ENCODE measurements at places on chromosomes 13 and 19.

DNA sequence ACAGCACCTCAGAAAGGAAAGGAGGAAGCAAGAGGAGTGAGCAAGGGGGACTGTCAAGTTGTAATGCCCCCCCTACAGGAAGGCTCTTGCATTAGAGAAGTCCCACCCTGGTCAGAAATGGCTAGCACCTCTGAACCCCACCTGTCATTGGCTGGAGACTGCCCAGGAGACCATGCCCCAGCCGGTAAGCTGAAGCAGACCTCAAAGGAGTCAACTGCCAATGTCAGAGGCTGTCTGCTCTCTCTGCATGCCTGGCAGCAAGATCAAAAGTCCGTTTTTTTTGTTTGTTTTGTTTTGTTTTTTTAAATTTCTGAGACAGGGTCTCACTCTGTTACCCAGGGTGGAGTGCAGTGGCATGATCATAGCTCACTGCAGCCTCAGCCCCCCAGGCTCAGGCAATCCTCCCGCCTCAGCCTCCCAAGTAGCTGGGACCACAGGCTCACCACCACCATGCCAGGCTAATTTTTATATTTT, 8.1 kb upstream of the BCL3 start:
- no peak for DNase-seq

- no peak for DNase-seq
These were observed 70.6 kb downstream of the STK24 start for GRCh38 chr13:98506322-98506721.

- DNase-seq = no peak
These were observed 44.8 kb upstream of the UBAC2 start for GRCh38 chr13:99155821-99156220.

GRCh38 chr13:29496241-29496712, 99.2 kb downstream of the SLC7A1 start:
- no peak for DNase-seq

GRCh38 chr13:80074811-80075210, 266.1 kb downstream of the SPRY2 start:
- no peak for DNase-seq

DNA sequence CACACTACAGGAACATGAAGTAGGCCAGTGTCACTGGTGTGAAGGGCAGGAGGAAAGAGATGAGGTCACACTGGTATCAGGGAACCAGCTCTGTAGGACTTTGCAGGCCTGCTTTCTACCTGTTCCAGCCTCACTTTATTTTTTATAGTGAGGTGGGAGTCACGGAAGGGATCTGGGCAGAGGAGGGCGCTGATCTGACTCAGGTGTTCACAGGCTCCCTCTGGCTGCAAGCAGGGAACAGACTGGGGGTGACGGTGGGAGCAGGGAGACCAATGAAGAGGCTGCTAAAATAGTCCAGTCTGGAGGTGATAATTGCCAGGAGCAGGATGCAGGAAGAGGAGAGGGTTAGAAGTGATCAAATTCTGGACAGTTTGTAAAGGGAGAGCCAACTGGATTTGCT, 2.8 kb downstream of the THAP8 start:
- DNase-seq = no peak

- DNase-seq = no peak
These were observed 1.0 kb downstream of the MBOAT7 start for GRCh38 chr19:54188215-54188871.

DNA sequence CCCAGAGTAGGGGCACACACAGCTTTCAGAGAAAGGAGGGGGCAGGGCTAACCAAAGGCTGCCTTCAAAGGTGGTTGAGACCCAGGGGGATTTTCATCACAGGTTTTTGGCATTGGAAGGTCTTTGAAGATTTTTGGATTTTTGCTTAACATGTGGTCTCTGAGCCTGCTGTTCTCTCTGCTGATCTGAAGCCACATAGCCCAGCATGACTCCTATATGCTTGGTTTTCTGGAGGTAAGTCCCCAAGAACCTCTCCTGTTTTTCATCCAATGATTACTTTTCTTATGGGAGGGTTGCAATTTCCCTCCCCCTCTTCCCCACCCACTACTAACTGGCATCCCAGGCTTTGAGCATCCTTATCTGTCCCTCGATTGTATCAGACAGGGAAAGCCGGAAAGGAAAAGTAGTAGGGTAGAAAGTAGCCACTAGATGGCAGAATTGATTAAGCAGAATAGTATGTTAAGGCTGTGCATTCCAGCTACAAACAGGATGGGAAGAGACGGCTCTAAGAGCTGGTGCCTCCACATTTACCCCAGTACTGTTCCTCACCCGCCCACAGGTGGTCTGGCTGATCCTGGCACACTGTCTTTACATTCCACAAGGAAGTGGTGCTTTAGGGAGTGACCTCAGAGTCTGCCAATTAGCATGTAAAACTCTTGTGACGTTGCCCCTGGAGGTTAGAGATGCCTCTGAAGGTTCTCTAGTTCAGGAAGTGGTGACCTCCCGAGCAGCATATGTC, 218.9 kb upstream of the EDNRB start:
- DNase-seq = no peak

DNA sequence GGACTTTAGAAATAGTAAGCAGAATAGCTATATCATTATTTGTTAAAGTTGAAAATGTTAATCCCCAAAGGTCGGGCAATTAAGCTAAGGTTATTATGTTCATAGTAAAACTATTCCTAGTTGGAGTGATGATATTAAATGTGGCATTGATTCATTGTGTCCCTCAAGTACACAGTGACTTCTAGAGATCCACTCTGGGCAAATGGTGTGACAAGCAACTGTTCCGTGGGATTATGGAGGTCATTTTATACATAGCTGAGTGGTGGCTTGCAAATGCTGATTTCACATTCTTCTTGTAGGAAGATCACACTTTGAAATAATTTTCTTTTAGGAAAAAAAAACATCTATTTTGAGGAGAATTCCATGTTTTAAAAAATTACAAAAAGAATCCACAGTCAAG, 317.8 kb downstream of the ATP8A2 start:
- no peak for DNase-seq

DNA sequence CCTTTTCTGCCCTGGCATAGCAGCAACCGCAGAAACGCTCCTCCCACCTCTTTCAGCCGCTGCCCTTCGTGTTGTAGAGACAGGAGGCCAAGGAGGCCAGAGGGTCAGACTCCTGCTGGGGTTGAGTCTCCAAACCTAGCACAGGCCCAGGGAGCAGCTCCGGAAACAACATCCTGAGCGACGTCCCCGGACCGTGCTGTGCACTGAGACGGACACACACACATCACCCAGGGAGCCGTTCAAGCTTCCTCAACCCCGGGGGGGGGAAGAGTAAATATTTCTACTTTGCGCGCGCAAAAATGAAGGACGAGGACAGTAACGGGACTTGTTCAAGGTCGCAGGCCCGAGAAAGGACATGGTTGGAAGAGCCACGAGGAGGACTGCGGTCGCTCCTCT, 657 bp downstream of the ZNF550 start:
- DNase-seq = no peak

DNA sequence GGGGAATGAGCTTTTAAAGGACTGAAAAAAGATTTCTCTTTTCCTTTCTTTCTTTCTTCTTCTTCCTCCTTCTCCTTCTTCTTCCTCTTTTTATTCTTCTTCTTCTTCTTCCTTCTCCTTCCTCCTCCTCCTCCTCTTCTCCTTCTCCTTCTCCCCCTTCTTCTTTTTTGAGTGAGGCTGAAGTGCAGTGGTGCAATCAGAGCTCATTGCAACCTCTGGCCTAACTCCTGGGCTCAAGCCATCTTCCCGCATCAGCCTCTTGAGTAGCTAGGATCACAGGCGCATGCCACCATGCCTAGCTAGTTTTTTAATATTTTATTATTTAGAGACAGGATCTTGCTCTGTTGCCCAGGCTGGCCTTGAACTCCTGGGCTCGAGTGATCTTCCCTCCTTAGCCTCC, 120.9 kb upstream of the KL start:
- DNase-seq = no peak

- no peak for DNase-seq
These were observed 6.5 kb upstream of the SSBP4 start for GRCh38 chr19:18412610-18413239.

- no peak for DNase-seq
These were observed 368.8 kb downstream of the TDRD3 start for GRCh38 chr13:60765700-60766411.

- DNase-seq = no peak
These were observed 18.8 kb downstream of the SMG9 start for GRCh38 chr19:43735957-43736356.

DNA sequence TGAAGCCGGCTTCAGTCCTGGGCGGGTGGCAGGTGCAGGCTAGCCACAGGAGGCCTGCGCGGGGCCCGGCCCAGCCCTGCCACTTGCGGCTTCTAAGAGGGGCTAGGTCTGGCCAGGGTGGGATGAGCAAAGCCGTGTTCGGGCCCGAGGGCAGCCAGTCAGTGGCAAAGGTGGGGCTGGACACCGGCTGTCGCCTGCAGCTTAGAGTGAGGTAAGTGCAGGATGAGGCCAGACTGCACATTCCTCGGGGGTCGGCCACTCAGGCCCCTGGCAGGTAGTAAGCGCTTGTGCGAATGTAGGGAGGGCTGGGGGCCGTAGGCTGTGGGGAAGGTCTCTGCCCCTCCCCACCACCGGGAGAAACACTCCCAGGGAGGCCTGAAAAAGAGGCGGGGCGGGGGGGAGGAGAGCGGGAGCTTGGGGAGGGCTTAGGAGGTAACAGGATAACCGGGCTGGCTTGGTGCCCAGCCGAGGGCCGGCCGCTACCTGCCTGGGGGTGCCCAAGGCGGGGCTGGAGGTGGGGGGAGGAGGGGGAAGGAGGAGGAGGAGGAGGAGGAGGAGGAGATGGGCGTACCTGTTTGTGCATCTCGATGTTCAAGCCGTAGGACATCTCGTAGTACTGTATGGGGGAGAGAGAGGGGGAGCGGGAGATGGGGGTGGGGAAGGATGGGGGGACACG, 6.4 kb downstream of the TLE5 start:
- DNase-seq = no peak

DNA sequence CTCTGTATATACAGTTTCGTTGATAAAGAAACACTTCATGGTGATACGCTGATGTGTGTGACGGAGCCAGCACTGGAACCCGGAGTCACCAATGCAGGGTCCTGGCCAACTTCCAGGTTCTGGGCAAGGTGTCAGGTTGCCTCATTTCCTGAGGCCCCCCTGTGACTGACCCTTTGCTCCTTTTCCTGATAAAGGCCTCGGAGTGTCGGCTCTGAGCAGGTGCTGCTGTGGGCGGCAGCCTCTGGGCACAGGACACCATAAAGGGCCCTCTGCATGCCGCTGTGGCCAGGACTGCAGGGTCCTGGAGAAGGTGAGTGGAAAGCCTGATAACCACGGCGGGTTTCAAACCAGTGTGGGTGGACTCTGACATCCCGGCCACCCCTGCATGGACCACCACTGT, 17.3 kb upstream of the MYDGF start:
- DNase-seq = no peak

GRCh38 chr13:112066624-112067004, 335 bp upstream of the SOX1 start:
- DNase-seq = peak; percentile 4
